ENCODE measurements at places on chromosomes 3 and 15.

DNA sequence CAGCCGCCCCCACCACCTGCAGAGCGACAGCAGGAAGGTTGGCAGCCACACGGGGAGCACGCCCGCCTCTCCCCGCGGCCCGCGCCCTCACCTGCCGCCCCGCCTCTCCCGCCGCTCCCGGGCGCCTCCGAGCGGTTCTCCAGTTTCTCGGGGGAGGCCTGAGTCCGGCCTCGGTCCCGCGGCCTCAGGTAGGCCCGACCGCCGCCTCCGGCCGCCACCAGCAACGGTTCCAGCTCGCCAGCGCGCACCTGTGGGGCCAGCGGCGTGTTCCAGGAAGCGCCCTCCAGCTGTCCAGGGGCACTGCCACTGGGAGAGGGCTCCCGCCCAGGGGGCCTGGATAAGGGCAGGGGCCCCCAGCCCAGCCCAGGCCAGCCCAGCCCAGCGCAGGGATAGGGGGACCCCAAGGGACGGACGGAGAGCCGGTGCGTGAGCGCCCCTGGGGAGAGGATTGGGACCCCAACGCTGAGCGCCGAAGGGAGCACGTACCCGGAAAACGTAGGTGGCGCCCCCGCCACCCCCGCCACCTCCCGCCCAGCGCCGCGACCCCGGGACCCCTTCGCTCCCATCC lies 2.2 kb downstream of the LTK start:
- DNase-seq = no peak

DNA sequence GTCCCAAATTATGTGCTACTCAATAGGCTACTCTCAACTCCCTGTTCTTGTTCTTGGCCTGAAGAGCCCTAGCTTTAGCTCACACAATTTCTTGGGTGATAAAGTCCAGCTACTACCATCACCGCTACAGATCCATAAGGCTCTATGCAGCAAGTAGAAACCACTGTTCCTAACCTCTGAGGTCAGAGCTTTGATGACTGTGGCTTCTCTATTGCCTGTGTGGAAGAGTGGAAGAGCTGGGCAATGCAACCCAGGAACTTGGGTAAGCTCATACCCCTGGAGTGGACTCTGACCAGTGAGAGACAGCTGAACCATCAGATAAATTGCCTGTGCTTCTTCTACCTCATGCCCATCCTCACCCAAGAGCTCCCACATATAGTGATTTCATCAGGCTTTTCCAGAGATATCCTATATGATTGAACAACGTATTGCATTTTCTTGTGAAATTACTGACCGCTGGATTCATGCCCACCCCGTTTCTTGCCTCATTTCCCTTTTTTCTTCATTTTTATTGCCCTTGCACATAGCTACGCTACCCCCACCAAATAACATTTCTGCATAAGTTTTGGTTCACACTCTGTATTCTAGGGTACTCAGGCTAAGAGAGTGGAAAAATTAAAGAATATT lies 172.3 kb upstream of the MBNL1 start:
- no peak for DNase-seq

DNA sequence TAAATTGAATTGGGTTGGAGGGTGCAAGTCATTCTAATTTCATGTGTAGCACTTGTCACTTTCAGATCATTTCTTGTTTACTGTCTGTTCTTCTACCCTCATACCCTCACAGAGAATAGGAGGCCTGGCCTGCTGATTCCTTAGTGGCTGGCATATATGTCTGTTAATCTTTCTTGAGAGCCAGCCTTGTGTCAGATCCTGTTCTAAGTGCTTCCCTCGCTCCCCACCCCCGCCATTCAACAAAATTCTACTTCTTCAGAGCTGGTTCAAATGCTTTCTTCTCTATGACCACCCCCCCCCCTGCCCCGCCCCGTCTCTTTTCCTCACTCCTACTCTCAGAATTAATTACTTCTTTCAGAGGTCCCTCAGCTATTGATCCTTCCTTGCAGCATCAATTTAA lies 1.5 kb upstream of the U2SURP start:
- no peak for DNase-seq

DNA sequence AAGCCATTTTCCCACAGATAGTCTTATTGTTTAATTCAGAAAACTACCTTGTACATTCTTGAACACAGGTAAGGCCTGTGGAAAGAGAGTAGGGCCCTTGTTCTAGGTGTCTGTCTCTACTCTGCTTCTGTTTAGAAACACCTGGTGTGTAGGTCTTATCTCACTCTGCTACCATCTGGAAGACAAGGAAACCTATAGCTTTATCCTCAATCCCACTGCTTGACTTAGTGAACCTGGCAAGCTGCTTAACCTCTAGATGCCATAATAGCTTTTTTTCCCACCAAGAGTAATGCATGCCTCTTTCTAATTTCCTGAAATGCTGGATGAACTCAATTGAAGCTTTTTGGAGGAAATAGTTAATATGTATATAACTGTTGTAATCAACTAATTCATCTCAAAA lies 82.6 kb upstream of the RAP2B start:
- DNase-seq = no peak

- DNase-seq = no peak
These were observed at the start of gene GJD2 for GRCh38 chr15:34754674-34755418. TSS of gene GJD2 (minus strand) at chr15:34754998. CDS start at chr15:34754488, 510 bp downstream.

- peak; percentile 76 for DNase-seq
These were observed 166.7 kb downstream of the FOXP1 start for GRCh38 chr3:71416876-71417275.

DNA sequence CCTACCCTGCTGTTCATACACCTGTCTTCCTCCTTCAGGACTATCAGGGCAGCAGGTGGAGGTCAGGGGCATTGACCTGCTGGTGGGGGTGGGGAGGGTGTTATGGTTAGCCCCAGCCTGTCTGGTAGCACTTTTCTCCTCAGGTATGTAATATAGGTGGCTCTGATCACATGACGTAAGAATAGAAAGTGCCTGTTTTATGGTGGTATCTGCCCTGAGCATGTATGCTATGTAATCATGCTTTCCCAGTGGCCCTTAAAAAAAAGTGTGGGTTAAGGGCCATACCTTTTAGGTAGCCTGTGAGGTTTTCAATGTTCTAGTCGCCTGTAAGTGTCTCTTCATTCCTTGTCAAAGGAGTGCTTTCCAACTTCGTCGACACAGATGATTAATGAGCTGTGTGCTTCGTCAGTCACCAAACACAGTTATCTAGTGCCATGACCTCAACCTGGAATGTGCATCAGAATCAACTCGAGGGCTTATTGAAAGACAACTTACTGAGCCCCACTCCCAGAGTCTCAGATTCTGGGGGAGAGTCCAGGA lies 86.3 kb downstream of the KLHL25 start:
- DNase-seq = no peak

DNA sequence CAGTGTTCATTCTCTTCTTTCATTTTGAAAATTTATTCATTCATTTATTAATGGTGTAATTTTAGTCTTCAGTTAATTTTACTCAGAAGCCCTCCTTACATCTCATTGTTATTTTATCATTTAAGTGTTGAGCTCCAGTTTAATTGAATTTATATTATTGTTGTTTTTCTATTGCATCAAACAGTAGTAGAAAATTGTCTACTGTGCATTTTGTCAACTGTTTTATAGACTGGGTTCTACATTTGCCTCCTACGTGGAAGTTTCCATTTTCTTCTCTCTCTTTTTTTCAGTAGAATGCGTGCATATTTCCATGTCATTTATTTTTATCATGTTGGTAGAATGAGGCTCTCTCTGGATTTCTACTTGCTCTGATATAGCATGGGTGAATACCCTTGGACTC lies 487.4 kb downstream of the NR2F2 start:
- no peak for DNase-seq

DNA sequence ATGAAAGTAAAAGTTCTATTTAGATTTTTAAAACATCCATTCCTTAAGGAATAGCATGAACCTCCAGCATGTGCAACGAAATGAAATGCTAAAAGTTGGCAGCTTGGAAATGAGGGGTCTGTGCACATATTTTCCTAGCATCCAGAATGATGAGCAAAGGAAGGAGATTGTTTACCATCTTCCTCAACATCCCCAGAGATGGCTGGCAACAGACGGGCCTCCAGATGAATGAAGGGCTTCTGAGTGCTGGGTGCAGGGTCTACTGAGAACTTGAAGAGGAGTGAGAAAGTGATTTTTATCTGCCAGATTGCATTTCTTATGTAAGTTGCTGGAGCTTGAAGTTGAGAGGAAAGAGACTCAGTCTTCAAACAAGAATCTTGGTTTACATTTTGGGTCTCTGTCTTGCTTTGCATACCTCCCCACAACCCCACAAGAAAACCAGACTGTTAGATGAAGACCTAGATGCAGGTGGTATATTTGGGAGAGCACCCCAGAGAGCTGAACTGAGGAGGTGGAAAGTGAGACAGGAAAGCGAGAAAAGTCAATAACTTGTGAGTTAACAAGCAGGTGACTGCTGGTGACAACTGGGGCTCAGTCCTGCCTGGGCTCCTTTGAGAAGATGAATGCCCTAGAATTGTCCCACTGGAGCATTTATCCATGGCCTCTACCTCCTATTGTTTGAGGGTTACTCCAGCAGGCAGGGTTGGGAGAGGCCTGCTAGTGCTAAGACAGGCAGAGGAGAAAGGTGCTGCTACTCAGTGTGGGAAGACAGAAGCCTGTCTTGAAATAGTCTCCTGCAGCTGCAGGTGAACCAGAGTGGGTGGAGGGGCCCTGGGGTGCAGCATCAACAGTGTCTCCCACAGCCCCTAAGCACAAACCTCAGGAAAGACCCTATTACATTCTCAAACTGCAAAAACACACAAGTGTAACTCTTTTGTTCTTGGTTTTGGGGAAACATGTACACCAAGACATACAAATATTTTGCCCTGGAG lies 10.5 kb upstream of the CCK start:
- no peak for DNase-seq

- DNase-seq = no peak
These were observed 1.6 kb upstream of the TPM1 start for GRCh38 chr15:63040954-63041353.

Measured in activated naive CD4-positive, alpha-beta T cell treated with anti-CD3 and anti-CD28 coated beads for 36 hours (primary cell).